Germinal center (tissue), 1 donor: ENCODE measurements at places on chromosomes 16 and 17.

DNA sequence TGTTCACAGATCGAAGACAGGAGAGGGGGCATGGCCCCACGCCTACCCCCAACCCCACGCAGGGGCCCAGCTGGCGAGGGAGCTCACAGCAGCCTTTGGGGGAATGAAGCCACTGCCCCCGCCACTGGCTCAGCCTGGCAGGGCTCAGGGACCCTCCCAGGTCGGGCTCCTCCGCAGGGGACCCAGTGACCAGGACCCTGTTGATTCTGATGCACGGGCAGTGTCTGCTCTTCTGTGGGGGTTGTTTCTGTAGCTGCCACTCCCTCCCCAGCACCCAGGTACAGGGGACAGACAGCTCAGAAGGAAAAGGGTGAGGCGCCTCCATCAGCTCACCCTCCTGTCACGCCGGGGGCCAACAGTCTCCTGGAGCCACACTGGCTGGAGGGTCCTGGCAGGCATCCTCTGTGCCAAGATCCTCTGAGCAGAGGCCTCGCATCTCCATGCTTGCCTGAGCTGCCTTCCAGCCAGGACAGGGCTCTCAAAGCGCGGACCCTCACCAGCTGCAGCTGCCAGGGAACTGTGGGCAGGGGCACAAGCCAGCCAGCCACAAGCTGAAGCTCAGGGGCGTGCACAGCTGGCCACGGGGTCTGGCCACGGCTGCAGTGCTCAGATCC lies 49.1 kb downstream of the ZNF778 start:
- no peak for DNase-seq

GRCh38 chr16:26672206-26672605 lies 394.5 kb upstream of the C16orf82 start:
- DNase-seq = peak; percentile 30

DNA sequence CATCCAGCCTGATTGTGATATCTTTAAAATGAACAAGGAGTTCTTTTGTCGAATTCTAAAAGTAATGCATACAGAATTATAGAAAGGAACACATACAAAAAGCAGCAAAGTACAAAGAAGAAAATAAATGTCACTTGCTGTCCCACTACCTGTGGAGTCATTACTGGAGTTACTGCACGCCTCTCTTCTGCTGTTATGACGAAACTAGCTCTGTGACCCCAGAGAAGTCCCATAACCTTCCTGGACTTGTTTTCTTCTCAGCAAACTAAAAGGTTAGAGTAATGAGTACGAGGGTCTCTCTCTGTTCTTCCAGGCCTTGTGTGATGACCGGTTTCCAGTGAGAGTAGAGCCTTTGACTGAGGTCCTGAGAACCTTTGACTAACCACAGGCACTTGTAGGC lies 26.9 kb downstream of the BANP start:
- DNase-seq = no peak

- peak; percentile 94 for DNase-seq
Observed at GRCh38 chr17:76385892-76386786, 1.7 kb downstream of the SPHK1 start.

DNA sequence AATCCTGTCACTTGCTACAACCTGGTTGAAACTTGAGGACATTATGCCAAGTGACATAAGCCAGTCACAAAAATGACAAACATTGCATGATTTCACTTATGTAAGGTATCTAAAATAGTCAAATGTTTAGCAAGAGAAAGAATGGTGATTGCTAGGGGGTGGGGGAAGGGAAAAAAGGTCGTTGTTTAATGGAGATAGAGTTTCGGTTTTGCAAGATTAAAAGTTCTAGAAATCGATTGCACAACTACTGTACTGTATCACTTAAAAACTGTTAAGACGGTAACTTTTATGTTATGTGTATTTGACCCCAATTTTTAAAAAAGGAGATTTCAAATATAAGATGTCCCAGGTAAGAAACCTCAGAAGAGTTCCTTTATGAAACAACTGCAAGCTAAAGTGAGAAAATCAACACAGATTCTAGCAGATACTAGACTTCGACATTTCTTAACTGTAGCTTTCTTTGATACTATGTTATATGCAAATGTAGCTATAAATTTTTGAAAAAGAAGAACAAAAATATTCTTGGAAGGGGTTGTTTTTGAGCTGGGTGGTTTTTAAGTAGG lies 5.9 kb downstream of the MEOX1 start:
- no peak for DNase-seq

- DNase-seq = no peak
Observed at GRCh38 chr16:59783191-59783590, 1049.1 kb upstream of the GOT2 start.

GRCh38 chr16:89785523-89786155 lies 30.8 kb downstream of the FANCA start:
- no peak for DNase-seq

GRCh38 chr16:89093602-89094251 lies at the start of gene ACSF3:
TSS of gene ACSF3 (plus strand) at chr16:89093852. CDS start at chr16:89100682, 6,830 bp downstream.
- peak; percentile 80 for DNase-seq

DNA sequence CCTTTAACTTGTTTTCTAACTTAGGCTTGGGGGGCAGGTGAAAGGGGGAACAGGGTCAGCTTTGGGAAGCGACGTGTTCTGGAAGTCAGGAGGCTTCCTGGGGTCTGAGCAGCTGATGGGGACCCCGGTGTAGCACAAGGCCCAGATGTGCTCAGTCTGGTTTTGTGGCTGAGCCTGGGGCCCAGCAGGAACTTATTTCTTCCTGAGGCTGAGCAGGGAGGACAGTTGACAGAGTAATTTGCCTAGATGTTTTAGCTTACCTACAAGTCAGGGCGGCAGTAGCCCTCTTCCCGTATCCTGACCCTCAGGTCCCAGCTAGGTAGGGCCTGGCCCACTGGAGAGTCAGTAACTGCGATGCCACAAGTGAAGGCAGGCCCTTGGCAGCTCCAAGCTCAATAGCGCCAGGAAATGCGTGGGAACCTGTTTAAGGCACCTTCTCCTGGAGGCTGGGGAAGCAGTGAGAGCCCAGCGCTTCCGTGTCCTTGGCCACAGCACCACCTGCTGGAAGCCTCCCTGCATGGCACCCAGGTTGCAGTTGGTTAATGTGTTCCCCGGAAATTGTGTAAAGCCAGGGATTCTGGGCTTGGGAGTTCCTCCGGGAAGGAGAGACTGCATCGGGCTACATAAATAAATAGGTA lies 5.2 kb downstream of the CCR7 start:
- DNase-seq = peak; percentile 91
